ENCODE measurements at places on chromosomes 7 and 10. TPM values are rescaled to one million over a fixed set of nuclear protein-coding genes. Genes with fewer than 3 reads are reported as not detected.

GRCh38 chr10:17548770-17549169 is 68.4 kb downstream of the HACD1 start:
- H3K4me3 ChIP-seq = no peak overlapping the region
- DNase-seq = no peak
- no peaks in the 10 kb centered on the region for H3K4me1 ChIP-seq
- H3K27ac ChIP-seq = no peak overlapping the region
- H3K27me3 ChIP-seq = no peaks in the 10 kb centered on the region
- no peaks in the 10 kb centered on the region for H3K36me3 ChIP-seq

UROS gene
- total RNA-seq = 48.0 TPM

DNA sequence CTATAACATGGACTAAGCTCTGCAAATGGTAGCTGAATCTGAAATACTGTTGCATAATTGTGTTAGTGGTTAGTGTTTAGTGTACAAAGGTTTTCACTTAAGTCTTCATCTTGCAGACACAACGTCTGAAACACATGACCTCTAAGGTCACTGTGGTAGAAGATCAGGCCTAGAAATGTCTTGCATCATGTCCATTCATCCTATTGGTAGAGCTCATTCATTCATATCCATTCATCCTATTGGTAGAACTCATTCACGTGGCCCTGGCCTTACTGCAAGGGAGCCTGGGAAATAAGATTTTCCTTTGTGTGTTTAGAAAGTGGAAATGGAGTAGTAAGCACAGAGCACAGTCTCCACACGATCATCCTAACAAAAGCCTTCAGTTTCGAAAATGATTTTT is 485.8 kb downstream of the PLXNA4 start:
- H3K4me1 ChIP-seq = peaks cover 7% of the 10 kb centered on the region
- no peak for DNase-seq
- no peaks in the 10 kb centered on the region for H3K36me3 ChIP-seq
- no peak overlapping the region for H3K4me3 ChIP-seq

DNA sequence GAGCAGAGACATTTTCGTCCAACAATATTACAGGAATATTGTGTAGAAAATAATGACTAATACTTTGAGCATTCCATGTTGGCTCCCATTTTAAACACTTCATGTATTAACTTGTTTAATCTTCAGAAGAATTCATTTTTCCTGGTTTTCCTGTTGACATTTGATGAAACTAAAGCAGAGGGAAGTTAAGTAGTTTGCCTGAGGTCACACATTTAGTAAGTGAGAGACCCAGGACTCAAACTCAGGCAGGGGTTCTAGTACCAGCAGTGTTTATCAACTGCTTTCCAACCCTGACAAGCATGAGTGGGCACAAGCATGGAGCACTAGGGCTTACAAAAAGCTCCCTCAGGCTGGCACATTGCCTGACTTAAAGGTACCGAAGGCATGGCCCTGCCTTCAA is 719.1 kb downstream of the AUTS2 start:
- DNase-seq = no peak
- no peak overlapping the region for H3K27ac ChIP-seq
- no peaks in the 10 kb centered on the region for H3K36me3 ChIP-seq

NUDT1 gene
- total RNA-seq = 19.5 TPM

DNA sequence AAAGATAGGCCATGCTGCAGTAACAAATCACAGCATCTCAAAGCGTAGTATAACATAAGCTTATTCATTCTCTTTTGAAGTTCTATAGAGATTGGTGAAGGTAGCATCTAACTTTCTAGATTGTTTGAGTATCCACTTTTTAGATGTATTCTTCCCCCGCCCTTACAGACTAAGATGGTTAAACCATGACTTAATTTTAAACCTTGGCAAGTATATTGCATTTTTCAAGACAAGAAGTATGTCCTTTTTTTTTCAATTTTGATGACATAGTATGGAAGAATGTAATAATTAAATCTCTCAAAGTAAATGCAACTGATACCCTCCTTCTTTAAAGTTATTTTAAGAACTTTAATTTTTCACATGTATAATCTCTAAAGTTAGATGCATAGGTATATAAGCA is 190.0 kb downstream of the KCND2 start:
- no peak for DNase-seq
- no peaks in the 10 kb centered on the region for H3K36me3 ChIP-seq
- no peak overlapping the region for H3K27ac ChIP-seq
- no peaks in the 10 kb centered on the region for H3K27me3 ChIP-seq

GRCh38 chr10:101617824-101618568 is 29.9 kb downstream of the DPCD start:
- H3K36me3 ChIP-seq = no peaks in the 10 kb centered on the region
- no peak for DNase-seq
- peak overlapping the region; percentile 2 for H3K27ac ChIP-seq
- peaks cover 8% of the 10 kb centered on the region for H3K27me3 ChIP-seq
- peaks cover 14% of the 10 kb centered on the region for H3K4me1 ChIP-seq

CDHR1 gene
- total RNA-seq = 6.1 TPM

DNA sequence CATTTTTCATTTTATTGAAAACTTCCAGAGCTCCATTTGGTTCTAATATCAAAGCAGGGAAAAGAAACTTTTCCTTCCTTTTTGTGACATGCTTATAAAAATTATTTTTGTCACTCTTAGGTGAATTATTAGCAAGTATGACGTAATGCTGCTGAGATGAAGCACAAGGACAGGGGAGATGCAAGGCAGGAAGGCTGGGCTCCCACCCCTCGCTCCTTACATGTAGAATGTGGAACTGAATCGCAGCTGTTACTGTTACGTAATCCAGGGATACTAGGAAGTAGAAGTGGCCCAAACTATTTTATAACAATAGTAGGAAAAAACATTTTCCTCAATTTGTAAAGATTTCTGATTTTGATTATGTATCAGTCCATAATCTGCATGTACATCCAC is 17.1 kb upstream of the GTPBP4 start:
- H3K4me3 ChIP-seq = no peak overlapping the region
- peaks cover 5% of the 10 kb centered on the region for H3K36me3 ChIP-seq
- no peak overlapping the region for H3K27ac ChIP-seq
- no peaks in the 10 kb centered on the region for H3K4me1 ChIP-seq
- DNase-seq = no peak

TACC2 gene
- total RNA-seq = 499 TPM

GRCh38 chr10:61110188-61110844 is 166.3 kb upstream of the RHOBTB1 start:
- no peak overlapping the region for H3K4me3 ChIP-seq
- H3K27me3 ChIP-seq = no peaks in the 10 kb centered on the region
- H3K27ac ChIP-seq = no peak overlapping the region

DNA sequence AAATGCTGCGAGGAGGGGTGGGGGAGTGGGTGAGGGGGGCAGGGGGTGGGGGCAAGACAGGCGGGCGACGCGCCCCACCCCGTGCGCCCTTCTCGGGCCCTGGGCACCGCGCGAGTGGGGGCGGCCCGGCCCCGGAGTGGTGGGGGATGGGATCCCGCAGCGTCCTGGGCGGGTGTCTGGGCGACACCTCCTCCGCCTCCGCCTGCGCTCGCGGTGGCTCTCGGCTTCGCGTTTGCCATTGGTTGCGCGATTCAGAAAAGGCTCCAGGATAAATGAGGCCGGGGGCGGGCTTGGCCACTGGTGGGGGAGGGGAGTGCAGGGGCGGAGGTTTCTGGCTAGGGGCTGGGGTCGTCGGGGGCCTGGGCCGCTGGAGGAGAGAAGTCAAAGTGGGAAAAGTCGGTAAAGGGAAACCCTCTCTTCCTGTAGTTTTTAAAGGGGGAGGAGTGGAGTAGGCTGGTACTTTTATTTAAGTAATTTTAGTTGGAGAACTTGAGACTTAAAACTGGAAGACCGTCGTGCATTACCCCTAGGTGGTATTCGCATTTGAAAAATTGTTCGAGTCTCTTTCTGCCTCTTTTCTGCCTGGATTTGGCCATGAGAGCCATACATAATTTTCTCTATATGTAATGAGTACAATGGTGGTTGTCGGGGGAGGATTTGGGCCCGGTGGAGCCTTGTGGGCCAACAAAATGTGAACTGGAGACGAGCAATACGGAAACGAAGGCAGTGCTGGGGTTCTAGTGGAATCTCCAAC is 992 bp upstream of the IGF2BP3 start:
- H3K36me3 ChIP-seq = no peaks in the 10 kb centered on the region
- H3K4me1 ChIP-seq = peaks cover 23% of the 10 kb centered on the region
- H3K27me3 ChIP-seq = peaks cover 11% of the 10 kb centered on the region
- DNase-seq = peak; percentile 90
- H3K27ac ChIP-seq = peak overlapping the region; percentile 84

DNA sequence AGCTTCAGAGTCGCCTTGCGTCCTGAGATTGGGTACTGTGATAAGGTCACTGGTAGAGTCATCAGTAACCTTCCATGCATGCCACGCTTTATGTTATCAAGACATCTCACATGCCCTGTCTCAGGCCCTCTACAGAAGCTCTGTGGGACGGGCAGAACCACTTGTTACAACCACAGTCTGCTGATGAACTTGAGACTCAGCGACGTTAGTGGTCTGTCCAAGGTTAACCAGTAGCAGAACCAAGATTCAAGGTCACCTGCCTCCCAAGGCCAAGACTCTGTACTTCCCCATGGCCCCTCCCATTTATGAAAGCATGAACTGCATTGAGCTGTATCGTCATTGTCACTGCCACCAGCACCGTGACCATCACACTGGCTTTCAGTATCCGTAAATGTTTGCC is 15.0 kb downstream of the IQCE start:
- peaks cover 1% of the 10 kb centered on the region for H3K27me3 ChIP-seq
- peaks cover 4% of the 10 kb centered on the region for H3K4me1 ChIP-seq
- no peaks in the 10 kb centered on the region for H3K36me3 ChIP-seq

SPOCK2 gene
- total RNA-seq = 362 TPM

UPK3B gene
- total RNA-seq = 6.5 TPM

SPDYE11 gene
- total RNA-seq = 0.25 TPM

DNA sequence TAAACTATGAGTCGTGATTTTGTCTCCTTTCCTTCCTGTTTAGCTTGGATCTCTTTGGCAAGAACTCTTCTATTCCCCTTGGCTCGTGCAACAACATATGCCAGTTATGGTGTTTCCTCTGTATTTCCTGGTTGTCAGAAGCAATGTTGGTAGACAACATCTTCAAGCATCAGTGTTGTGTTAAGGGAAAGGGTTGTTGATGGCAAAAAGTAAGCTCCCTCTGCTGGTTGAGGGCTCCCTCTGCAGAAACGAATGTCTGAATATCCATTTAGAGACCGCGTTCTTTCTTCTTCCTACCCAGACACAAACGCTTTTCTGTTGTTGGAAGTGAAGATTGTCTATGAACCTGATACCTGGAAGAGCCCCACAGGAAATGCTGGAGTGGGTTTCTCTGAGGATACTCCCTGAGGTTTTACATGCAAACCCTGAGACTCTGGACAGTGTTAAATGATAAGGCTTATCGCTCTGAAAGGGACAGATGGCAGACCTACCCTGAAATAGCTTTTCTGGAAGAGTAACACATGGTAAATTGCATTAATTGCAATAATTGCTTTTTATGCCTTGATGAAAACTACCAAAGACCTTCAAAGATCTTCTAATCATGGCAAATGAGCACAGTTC is 23.5 kb upstream of the C1QL3 start:
- no peak overlapping the region for H3K4me3 ChIP-seq
- peaks cover 8% of the 10 kb centered on the region for H3K4me1 ChIP-seq
- no peaks in the 10 kb centered on the region for H3K36me3 ChIP-seq
- peaks cover 4% of the 10 kb centered on the region for H3K27me3 ChIP-seq
- H3K27ac ChIP-seq = peak overlapping the region; percentile 44

TMEM270 gene
- total RNA-seq = not detected

DNA sequence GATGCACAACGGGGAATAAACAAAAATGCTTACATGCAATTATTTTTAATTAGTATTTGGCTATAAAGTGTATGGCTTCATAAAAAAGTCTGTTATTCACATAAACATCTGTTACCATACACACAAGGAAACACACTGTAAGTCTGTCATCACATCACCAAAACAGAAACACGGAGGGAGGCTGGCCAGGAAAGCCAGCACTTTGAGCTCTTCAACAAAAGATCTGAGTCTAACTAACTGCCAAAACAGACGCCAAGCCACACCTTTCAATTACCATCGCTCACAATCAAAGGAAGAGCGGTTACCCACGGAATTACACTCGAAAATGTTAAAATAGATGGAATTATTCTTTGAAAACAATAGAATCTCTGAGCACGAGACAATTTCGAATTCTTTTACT is 49.2 kb upstream of the MGMT start:
- H3K27me3 ChIP-seq = no peaks in the 10 kb centered on the region
- H3K4me1 ChIP-seq = peaks cover 17% of the 10 kb centered on the region
- H3K27ac ChIP-seq = peak overlapping the region; percentile 13
- no peak overlapping the region for H3K4me3 ChIP-seq

ADIRF gene
- not detected for total RNA-seq

GPR15LG gene
- total RNA-seq = not detected

CLDN4 gene
- 0.54 TPM for total RNA-seq

DNA sequence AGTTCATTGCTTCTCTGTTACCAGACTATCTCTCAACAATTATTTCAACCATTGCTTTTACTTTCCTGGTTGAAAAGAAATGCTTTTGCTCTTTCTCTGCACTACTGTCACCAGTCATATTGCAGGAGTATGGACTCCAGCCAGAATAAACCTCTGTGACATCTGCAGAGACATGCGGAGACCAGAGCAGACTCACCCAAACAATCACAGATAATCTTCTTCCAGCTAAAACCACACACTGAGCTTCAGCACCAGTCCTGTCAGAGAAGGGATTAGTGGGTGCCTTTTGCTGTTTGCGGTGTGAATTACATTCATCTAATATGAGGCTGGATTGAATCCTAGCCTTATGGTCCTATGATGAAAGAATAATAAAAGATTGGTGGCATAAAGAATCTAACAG is 258.6 kb downstream of the CNTNAP2 start:
- H3K27me3 ChIP-seq = no peaks in the 10 kb centered on the region
- H3K36me3 ChIP-seq = no peaks in the 10 kb centered on the region
- no peak overlapping the region for H3K4me3 ChIP-seq
- H3K4me1 ChIP-seq = peaks cover 2% of the 10 kb centered on the region
- no peak for DNase-seq

GRCh38 chr10:43453266-43453831 is 16.4 kb downstream of the ZNF487 start:
- H3K36me3 ChIP-seq = no peaks in the 10 kb centered on the region
- DNase-seq = no peak
- H3K4me3 ChIP-seq = peak overlapping the region; percentile 39
- H3K4me1 ChIP-seq = peaks cover 5% of the 10 kb centered on the region
- H3K27me3 ChIP-seq = peaks cover 12% of the 10 kb centered on the region
- no peak overlapping the region for H3K27ac ChIP-seq

NKX1-2 gene
- 0.59 TPM for total RNA-seq

GCK gene
- 43.9 TPM for total RNA-seq

DNA sequence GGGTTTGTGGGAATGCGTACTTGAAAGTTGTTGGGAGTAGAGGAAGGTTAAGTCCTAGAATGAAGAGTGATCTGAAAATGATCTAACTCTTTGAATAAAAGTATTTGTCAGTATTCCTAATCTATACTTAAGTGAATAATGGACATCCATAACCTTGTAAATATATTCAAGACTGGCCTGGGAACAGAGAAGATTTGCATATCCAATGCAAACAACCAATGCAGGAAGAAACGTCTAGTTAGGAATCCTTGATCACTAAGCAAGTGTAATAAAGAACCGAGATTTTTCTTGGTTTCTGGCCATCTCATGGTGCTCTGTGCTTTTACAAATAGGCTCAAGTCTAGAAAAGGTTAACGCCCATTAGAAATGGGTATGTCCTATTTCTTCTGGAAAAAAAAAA is 157.1 kb downstream of the RAB11FIP2 start:
- no peak for DNase-seq
- H3K36me3 ChIP-seq = no peaks in the 10 kb centered on the region
- no peaks in the 10 kb centered on the region for H3K27me3 ChIP-seq
- no peak overlapping the region for H3K4me3 ChIP-seq
- peaks cover 13% of the 10 kb centered on the region for H3K4me1 ChIP-seq
- H3K27ac ChIP-seq = no peak overlapping the region
